Hematopoietic multipotent progenitor cell (in vitro differentiated cells): ENCODE measurements at places on chromosomes 3 and 15.

DNA sequence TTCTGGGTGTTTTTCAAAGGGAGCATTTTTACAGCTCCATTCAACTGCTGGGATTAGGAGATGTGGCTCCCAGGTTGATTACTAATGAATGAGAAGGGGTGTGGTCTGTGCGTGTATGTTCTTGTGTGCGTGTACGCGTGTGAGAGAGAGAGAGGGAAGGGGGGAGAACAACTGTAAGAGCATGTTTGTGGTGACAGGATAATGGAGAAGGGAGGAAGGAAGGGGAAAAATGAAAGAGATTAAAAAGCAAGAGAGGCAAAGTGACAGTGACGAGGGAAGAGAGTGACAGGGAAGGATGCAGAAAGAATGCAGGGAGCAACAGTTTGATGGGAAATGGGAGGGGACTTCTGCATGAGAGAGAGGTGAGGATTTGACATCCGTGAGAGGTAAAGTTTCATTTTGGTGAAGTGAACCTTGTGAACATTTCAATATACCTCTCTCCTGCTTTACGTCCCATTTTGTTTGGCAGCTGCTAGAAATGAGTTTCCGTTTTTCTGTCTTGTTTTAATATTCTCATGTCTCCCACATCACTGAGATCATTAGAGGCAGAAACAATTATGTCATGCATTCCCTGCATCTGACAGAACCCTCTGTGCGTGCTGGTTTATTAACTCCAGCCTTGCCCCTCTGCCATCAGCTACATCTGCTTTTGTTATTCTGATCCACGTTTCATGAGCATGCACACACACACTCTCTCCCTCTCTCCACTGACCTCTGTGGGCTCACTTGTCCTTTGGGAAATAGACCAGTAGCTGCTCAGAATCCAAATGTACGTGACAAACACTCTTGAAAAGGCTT lies 161.6 kb downstream of the GAP43 start:
- DNase-seq, result peak; percentile 28

- no peak for DNase-seq
Observed at GRCh38 chr3:178072391-178073305, 463.6 kb upstream of the KCNMB2 start.

DNA sequence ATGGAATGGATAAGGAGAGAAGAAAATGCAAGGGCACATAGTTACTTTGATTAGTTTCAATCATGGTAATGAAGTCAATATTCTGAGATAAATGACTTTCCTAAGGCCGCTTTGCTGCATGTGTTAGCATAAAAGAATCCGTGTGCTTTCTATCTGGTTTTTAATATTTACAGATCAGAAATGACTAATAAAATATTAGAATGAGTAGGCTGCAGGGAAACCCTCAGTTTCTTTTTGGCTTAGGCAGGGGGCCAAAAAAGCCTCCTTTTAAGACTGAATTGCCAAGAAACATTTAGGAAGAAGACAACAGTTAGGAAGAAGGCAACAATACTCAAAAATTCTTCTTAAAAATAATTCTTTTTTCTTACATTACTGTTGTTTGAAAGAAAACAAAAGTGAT lies 11.6 kb downstream of the NEK11 start:
- DNase-seq, result no peak

- no peak for DNase-seq
Observed at GRCh38 chr15:25057574-25057973, 102.8 kb downstream of the SNRPN start.

DNA sequence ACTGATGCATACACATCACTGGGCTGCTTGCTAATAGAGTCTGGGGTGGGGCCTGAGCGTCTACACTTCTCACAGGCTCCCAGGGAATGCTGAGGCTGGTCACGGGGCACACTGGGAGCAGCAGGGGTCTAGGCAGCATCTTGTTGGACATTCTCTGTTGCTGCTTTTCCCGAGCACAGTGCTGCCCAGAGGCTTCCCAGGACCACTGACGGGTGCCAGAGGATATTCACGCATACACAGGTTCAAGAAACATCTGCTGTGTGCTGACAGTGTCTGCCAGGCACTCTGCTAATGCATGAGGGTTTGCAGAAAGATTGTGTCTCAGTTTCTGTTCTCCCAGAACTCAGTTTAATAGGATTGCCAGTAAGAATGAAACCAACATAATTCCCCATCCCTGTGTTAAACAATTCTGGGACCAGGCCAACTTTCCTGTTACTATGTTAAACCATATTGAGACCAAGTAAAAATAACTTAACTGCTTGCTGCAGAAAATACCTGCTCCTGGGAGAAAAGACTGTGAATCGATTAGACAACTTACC lies 23.9 kb upstream of the BCL2L10 start:
- DNase-seq, result no peak
